ENCODE measurements at places on chromosomes 16 and 17.
A peak's percentile ranks its signal among the peaks of the same experiment; 100 is the strongest.

GRCh38 chr17:42135664-42136653 lies 13.4 kb downstream of the HSPB9 start:
- DNase-seq: no peak

GRCh38 chr17:50259477-50260324 lies 14.6 kb upstream of the TMEM92 start:
- peak; percentile 81 for DNase-seq

DNA sequence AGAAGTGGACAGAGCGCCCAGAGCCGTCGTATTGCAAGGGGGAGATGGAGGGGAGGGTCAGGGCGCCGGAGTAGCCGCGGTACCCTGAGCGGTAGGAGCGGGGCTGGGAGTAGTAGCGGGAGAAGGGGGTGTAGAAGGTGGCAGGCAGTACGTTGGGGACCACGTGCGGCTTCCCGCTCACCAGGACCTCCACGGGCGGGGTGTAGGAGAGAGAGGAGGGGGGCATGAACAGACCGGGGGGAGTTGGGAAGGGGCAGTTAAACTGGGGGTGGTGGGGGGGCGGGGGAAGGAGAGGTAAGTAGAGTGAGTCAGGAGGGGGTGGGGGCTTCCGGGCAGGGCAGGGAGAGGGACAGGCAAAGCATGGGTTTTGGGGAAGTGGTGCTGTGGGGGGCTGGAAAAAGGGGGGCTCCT lies 16.8 kb downstream of the ST6GALNAC2 start:
- DNase-seq: no peak

- no peak for DNase-seq
These were observed 8.9 kb downstream of the ALOX15 start for GRCh38 chr17:4632581-4632920.

- DNase-seq: peak; percentile 65
These were observed at the start of gene MYCBPAP for GRCh38 chr17:50507871-50508572. TSS of gene MYCBPAP (plus strand) at chr17:50508439. CDS start at chr17:50508675, 236 bp downstream.

GRCh38 chr16:87686697-87687096 lies 79.1 kb downstream of the KLHDC4 start:
- DNase-seq: no peak

DNA sequence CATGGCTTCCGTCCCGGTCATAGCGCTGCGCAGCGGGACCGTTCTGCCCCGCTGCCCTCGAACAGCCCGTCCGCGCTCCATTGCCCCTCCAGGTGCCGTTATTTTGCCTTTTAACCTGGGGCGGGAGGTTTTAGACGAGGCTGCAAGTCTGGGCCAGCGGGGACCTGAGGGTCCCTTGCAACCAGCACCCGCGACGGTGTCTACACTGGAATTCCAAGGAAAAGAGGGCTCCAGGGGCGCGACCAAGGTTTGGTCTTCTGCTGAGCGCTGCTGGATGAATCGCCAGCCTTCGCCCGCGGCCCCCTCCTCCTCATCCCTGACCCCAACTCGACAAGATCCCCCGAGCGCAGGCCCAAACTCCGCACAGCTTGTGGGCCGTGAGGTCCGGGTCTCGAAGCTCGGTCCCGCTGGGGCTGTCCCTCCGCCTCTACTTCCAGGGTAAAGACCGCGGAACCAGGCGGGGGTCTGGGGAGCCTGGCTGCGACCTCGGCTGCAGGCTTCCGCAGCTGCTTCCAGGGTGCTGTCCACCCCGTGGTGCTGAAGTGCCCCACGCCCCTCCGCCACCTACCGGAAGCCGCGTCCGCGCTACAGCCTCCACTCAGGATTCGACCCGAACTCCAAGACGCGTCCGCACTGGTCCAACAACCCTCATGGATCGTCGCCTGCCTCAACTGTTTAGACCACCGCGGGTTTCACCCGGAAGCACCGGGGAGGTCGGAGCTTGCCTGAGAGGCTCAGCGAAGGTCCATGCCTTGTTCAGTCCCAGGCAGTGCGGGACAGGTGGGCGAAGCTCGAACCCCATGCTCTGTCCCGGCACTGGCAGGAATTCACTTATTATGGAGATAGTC lies 10.1 kb upstream of the CA4 start:
- peak; percentile 39 for DNase-seq

DNA sequence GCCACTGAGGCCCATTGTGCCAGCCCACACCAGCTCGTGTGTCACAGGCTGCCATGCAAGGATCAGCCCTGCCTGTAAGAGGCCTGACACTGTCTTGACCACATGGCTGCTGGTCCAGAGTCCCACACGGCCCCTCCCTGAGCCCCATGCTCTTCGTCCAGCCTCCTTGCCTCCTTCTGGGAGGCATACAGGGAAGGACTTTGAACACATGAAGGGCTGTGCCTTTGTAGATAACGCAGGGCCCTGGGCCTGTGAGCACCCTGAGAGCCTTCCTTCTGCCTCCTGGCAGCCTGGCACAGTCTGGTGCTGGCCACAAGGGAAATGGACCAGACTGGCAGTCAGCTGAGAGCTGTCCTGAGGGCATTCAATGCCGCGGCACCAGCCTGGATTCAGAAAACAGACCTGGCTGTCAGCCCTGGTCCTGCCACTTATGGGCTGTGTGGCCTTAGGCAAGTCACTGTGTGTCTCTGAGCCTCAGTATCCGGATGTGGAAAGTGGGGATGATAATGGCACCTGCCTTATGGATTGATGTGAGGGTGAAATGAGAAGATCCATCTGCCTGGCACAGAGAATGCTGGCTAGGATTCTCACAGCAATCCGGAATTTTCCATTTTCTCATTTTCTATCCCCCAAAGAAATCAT lies 19.2 kb upstream of the SPNS2 start:
- no peak for DNase-seq

GRCh38 chr16:50270510-50271147 lies 4.3 kb downstream of the ADCY7 start:
- DNase-seq: no peak

DNA sequence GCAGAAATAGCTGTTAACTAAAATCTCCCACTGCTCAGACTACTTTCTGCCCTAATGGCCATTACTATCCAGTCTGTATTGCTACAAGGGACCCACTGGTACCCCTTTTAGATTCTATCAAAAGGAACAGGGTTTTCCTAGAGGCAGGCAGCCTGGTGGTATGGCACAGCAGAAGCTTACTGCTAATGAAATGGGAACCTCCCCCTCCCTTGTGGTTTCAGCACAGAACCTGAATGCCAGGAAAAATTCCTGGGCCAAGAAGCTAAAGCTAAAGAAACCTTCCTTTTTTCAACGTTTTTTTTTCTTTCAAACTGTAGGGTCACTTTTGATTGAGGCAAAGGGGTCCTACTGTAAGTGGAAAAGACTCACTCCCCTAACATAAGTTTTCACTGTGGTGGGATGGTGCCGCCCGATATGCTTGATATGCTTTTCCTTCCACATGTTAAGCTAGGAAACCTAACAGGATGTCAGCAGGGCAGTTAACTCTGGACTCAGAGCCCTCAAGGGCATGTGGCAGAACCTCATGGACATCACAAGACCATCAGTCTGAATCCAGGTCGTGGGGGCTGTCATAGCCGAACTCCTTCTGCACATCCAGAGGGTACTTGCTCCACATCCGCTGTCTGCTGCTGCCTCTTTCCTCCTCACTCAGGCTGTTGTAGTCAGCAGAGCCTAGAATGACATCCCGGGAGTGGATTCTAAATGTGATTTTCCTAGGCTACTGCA lies 9.8 kb downstream of the SLC7A6OS start:
- no peak for DNase-seq

DNA sequence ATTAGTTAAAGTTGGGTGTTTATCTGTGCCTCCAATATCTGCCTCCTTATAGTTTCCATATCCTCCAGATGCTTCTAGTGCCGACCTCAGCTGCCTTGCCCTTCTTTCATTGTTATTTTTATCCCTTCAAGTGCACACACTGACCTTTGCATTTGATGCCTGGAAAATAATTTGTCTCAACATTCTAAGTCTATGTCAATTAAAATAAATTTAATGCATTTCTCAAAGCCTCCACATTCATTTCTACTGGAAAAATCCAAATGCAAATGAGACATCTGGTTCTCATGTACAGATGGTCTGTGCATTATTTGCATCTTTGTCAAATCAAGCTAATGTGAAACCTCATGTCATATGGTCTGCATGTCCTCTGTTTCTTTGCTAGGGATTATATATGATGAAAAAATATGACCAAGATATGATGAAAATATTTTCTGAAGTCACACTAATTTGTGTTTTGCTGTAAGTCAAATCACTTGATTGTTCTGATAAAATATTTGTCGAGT lies 61.4 kb downstream of the TMEM100 start:
- peak; percentile 59 for DNase-seq

GRCh38 chr16:351804-352520 lies 561 bp downstream of the AXIN1 start:
- DNase-seq: no peak

DNA sequence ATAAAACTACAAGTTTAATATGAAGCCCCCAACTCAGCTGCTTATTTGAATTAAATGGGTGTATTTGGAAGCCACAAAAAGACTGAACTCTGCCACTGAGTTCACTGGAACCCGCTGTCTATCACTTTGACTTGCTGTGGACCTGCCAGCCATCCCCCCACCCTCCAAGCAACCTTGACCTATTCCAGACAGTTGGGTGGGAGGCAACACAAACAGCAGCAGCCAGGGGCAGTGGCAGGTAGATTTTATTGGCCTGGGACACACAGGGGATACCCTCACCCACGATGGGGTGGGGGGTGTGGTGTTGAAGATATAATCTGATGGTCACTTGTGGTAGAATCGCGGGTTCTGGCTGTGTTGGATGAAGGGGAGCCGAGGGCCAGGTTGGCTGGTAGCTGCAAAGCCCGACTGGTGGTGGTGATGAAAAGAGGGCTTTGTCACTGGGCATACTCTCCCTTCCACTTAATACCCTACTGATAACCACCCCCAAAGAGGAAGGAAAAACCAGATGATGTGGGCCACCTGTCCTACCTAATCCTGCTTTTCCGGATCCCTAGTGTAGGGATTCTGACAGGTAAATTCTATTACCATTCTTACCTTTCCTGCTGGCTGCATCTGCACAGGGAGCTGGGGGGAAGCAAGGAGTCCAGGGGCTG lies 2.6 kb downstream of the GPS2 start:
- DNase-seq: no peak

DNA sequence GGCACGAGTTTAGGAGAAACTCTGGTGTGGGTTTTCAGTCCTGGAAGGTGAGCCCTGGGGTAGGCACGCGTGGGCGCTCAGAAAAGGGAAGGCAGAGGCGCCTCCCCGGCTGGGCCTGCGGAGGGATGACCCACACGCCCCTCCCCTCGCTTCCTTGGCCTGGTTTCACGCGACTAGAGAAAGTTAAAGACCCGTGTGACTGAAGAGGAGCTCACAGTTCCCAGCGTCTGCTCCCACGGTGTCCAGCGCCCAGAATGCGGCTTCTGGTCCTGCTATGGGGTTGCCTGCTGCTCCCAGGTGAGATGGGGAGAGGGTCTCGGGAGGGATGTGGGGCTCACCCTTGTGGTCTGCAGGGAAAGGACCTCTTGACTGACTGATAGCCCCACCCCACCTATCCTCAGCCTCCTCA lies at the start of gene CD300LG:
Gene CD300LG (plus strand): TSS at position 214 of the 409 bp plus-strand sequence. CDS start 41 bp downstream, at position 255.
- DNase-seq: no peak

GRCh38 chr16:21937336-21937829 lies 15.8 kb upstream of the UQCRC2 start:
- no peak for DNase-seq

- no peak for DNase-seq
These were observed 94.4 kb downstream of the STXBP4 start for GRCh38 chr17:55062921-55063320.

DNA sequence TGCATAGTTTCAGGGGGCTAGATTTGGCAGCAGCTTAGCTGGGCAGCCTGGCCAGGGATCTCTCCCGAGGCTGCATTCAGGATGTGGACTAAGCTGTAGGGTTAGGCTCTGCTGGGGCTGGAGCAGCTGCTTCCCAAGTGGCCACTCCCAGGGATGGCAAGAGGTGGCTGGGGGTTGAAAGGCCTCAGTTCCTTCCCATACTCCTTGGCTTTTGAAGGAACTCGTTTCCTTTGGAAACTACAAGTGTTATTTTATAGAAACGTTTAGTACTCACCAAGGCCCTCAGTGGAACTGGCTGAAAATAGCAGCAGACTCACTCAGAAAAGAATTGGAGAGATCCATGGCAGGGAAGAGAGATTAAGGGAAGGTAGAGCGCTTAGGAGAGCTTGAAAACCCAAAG lies 76.4 kb downstream of the WWP2 start:
- peak; percentile 14 for DNase-seq

DNA sequence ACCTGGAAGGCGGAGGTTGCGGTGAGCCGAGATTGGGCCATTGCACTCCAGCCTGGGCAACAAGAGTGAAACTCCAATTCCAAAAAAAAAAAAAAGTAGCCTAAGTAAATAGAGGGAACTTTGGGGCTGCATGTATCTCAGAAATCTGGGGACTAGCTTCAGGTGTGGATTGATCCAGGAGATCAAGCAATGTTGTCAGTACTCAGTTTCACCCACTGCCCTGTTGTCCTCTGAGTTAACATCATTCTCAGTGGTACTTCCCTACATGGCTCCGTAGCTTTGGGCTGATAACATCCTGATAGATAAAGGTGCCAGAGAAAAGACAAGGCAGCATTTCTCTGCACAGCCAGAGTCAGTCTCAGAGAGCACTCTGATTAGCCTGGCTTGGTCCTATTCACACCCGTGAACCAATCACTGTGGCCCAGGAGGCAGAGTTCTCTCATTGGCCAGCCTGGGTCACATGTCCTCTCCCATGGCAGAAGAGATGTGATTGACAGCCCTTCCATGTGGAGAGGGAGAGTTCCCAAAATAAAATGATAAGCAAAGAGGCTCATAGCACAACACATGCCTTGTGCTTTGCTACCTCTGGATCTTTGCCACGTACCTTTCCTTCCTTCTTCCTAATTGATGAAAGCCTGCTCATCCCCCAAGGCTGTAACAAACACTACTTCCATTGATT lies 99.6 kb downstream of the ABCC1 start:
- no peak for DNase-seq

DNA sequence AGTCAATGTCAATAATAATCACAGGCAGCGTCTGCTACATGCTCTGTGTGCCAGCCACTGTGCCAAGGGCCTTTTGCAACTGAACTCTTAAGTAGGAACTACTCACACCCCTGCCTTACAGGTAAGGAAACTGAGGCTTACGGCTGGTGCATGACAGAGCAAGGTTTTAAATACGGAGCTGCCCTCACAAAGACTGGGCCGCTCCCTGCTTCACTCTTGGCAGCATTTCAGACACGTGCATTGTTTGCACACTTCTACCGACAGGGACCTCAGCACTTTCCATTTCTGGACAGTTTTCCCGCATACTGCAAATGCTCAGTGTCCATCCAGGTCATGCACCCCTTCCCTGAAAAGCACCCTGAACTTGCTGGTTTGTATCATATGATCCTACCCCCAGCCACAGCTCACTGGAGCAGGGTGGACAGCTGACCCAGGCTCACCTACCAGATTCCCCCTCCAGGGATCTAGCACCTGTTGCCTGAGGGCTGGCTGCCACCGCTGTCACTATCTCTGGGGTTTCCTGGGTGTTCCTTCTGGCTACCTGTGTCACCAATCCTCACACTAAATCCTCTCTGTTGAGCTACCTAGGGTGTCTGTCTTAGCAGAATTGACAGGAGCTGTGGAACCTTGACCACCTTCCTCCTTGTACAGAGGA lies 142.9 kb downstream of the C16orf78 start:
- no peak for DNase-seq

Data from skin of body (tissue), 3 donors.